Colonic mucosa (tissue), 4 donors: ENCODE measurements at places on chromosomes 7 and 10.

- DNase-seq: no peak
Observed at GRCh38 chr10:80498078-80498832, 39.4 kb upstream of the SH2D4B start.

DNA sequence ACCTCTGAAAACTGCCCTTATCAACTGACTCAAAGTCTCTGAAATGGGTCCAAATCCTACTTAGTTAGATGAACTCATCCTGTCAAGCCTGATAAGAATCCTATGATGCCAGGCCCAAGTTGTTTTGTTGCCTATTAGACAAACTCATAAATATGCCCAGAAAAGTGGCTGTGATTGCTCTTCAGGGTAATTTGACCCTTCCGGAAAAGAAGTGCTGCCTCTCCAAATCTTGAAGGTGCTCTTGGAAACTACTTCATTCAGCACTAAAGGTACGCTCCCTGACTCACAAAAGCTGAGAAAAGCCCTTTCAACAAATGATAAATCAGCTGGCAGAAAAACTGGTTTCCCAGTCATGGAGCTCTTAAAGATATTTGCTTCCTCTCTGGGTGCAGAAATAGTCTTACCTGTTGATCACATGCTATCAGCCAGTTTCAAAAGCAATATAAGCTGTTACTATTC is 6.7 kb downstream of the IFIT5 start:
- no peak for DNase-seq

- DNase-seq: peak; percentile 39
Observed at GRCh38 chr10:114779803-114780576, 41.6 kb upstream of the FHIP2A start.

GRCh38 chr10:122463466-122464249 is 2.3 kb downstream of the HTRA1 start:
- DNase-seq: no peak

- no peak for DNase-seq
Observed at GRCh38 chr7:155188357-155188756, 109.3 kb upstream of the INSIG1 start.

GRCh38 chr10:31669357-31669756 is 259.3 kb downstream of the ARHGAP12 start:
- no peak for DNase-seq

DNA sequence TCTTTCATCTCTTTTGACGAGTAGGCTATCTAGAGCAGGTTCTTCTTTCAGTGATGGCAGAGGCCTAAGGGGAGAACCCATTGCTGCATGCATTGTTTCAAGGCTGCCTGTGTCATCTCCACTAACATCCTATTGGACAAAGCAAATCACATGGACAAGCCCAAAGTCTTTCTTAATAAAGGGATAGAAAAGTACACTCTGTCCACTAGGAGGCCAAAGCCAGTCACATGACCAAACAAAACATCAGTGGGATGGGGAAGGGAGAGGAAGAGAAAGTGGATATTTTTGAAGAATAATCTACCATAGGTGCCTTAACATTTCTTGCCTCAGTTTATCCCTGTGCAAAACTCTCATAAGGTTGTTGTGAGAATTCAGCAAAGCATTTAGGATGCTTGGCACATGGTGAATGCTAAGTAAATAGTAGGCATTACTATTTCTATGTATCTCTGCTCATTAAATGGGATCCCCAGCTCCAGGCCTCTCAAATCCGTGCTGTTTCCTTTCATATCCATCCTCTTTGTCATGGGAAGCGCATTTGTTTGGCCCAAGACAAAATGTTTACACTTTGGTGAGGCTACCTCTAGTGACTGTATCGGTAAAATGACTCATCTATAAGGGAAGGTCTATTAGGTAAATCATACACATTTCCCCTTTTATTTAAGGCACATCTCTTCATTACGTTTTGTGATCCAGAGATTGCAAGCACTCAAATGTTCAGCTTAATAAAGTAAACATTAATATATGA is 16.7 kb upstream of the CADPS2 start:
- DNase-seq: no peak

GRCh38 chr10:104197364-104197763 is 34.8 kb downstream of the CFAP43 start:
- DNase-seq: no peak

DNA sequence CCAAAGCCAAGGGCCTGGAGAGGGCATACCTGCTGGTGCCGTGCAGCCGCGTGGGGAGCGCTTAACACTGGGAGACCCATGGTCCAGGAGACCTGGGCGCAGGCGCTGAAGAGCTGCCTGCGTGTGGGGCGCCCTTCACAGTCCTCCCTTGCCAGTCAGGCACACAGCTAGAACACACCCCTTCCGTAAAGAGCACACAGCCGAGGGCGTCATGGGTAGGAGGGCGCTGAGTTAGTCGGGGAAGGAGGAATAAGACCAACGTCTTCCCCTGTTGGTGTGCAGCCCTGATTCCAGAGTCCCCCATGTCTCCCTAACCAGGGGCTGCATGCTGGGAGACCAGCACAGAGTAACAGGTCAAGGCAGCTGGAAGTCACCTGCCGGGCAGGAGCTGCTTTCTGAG is 273.9 kb downstream of the USP6NL start:
- no peak for DNase-seq

GRCh38 chr7:36659172-36659516 is 65.2 kb downstream of the AOAH start:
- no peak for DNase-seq

- no peak for DNase-seq
Observed at GRCh38 chr7:36513393-36513792, 123.7 kb downstream of the ANLN start.

DNA sequence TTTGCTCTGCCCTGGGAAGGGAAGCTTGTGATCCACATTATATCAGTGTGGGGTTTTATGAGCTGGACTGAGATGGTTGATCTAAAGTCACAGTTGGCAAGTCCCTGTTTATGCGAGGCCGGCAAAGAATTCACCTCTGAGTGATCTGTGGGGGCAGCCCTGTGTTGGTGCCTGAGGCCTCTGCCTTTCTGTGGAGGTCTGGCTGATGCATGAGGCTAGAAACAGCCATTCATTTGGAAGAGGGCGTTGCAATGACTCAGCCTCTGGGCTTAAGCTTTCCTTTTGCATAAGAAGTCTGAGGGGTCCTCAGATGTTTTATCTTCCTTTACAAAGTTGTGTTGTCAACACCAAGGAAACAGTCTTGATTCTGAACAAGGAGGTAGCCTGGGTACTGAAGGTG is 126.9 kb downstream of the MGMT start:
- DNase-seq: no peak

DNA sequence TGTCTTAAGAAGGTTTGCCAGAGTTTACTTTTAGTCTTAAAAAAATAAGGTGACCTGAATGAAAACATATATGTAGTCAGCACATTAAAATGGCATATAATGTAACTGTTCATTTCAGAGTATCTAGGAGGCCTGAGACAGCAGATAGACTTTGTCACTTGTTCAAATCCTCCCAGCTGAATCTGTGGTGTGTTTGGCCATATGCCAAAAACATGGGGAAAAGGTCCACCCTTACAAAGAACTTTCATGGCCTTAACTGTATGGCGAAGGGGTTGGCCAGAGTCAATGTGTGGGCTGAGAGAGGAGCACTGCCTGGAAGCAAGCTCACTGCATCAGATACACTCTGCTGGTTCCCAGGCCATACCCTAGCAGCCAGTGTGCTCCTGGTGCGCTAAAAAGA is 113.7 kb downstream of the ALOX5 start:
- no peak for DNase-seq

- peak; percentile 90 for DNase-seq
Observed at GRCh38 chr7:28685644-28686417, 272.3 kb downstream of the TRIL start.

DNA sequence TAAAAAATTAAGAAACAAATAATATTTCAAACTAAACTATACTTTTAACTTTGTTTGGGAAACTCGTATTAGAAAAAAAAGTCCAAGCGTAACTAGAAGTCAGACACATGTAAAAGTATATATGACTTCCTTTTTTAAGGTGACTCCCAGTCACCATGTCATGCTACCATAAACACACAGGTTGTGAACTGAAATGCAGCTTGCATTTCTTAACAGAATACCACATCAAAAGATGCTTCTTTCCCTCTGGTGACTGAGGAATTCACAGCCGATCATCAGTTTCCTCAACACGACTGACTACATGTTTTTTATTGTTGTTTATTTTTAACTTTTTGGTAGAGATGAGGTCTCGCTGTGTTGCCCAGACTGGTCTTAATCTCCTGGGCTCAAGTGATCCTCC is 445.0 kb downstream of the PARD3 start:
- no peak for DNase-seq

DNA sequence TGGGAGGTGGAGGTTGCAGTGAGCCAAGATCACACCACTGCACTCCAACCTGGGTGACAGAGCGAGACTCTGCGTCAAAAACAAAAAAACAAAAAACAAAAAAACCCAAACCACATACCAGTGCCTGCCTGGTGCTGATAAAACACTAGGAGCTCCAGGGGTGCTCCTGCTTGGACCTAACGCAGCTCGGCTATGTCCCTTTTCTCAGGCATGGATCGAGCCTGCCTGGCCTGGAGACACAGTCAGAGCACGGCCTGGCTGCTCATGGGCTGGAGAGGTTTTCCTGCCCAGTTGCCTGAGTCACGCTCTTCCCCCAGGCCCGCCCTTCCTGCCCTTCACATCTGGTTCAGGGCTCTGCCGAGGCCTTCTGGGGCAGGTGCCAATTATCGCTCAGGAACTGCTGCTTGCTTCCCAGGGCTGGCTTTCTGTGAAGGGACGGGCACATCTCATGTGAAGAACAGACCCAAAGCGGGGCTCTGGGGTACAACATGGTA is 12.6 kb upstream of the NPFFR1 start:
- peak; percentile 59 for DNase-seq

DNA sequence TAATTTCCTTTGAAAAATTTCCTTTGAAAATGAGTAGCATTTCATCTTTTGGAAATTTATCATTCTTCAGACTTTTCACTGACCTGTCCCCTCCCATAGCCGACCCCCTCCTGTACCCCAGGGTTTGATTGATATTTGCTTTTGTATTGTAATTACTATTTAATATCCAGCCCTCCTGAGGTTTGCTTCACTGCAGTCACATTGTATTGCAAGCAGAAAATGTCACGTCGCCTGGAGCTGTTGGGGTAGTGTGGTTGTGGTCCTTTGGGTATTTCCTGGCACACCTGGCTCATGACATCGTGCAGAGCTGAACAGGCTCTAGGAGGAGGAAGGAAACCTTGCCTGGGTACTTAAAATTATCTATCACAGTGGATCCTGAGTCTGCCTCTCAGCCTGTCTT is 116.1 kb downstream of the INSYN2A start:
- no peak for DNase-seq

- peak; percentile 72 for DNase-seq
Observed at GRCh38 chr7:22357311-22358175, 589 bp upstream of the RAPGEF5 start.

DNA sequence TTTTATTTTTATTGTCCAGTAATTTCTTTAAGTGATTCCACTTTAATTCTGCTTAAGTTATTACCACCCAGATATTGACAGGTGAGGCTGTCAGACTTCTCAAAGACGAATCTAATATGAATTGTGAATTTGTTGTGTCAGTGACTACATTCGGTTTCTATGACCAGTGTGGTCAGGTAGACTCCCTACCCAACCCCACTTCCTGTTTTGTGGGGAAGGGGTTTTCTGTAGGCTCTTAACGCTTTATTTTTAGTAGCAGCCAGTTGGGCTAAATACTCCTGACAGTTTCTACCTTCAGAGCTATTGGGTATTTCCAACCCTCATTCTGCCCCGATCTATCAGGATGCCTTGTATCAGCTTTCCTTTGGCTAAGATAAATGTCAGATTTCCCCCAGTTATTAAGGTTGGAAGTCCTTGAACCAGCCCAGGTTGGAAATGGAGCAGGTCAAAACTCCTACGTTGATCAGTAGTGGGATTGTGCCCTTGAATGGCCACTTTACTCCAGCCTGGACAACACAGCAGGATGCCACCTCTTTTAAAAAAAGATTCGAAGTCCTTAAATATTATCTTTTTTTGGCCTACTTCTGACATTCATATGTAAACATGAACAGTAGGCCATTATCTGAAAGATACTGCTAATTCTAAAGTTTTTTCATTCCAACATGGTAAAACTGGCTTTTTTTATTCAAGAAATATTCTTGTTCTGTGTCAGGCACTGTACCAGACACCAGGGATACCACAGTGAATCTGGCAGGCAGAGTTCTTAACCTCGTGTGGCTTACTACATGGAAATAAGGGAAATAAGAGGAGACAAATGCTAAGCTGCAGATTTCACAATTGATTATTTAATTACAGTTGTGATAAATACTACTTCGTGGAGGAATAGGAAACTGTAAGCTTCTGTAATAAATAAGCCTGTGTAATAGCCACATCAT is 133.3 kb upstream of the SAMD8 start:
- no peak for DNase-seq

- no peak for DNase-seq
Observed at GRCh38 chr7:1124816-1125602, 35.0 kb downstream of the ZFAND2A start.

DNA sequence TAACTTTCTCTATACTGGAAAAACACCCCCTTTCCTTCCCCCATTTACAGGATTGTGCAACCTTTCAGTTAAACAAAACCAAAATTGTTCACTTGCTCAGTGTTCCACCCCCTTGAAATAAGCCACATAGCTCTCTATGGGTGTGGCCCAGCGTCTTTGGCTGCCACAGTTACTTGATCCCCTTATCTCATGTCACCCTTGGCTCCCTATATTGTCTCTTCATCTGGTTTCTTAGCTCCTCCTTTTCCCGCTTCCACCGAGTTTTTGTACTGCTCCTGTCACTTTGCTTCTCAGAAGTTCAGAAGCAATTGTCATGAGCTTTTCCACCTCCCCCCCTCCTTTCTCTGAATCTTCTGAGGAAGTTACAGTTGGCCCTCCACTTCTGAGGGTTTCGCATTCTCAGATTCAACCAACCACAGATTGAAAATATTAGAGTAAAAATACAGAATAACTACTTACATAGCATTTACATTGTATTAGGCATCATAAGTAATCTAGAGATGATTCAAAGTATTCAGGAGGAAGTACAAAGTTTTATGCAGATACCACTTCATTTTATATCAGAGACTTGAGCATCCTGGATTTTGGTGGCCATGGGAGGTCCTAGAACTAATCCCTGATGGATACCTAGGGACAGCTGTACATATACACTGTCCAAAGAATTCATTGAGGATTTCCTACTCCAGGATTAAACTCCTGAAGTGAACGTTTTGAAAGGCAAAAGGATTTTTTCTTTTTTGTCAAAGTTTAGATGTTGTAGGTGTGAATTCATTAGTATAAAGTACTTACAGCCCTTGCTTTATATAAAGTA is 60.4 kb downstream of the ADD3 start:
- DNase-seq: peak; percentile 35

- DNase-seq: no peak
Observed at GRCh38 chr7:51426163-51426562, 109.6 kb upstream of the COBL start.

DNA sequence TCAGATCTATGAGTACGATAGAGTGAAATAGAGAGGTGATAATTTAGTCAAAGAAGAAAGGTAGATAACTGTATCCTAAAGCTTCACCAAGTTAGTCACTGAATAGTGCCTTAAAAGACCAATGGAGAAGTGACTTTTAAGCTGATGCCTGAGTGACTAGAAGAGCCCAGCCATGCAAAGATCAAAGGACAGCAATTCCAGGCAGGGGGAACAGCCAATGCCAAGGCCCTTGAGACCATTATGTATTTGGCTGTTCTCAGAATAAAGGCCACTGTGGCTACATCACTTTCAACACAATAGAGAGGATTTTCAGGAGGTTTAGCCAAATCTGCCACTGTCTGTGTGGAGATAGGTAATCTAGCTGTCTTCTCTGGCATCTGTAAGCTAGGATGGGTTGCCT is 17.8 kb downstream of the HDAC9 start:
- no peak for DNase-seq

- peak; percentile 56 for DNase-seq
Observed at GRCh38 chr7:115679976-115680375, 350.6 kb downstream of the TFEC start.
